ENCODE measurements at places on chromosomes 2 and 18.

GRCh38 chr2:158665536-158666302 is 129.4 kb upstream of the DAPL1 start:
- no peak for DNase-seq

GRCh38 chr18:45197526-45197970 is 417.7 kb upstream of the SLC14A2 start:
- DNase-seq, result no peak

- no peak for DNase-seq
These were observed 38.2 kb downstream of the KCMF1 start for GRCh38 chr2:85009019-85009618.

DNA sequence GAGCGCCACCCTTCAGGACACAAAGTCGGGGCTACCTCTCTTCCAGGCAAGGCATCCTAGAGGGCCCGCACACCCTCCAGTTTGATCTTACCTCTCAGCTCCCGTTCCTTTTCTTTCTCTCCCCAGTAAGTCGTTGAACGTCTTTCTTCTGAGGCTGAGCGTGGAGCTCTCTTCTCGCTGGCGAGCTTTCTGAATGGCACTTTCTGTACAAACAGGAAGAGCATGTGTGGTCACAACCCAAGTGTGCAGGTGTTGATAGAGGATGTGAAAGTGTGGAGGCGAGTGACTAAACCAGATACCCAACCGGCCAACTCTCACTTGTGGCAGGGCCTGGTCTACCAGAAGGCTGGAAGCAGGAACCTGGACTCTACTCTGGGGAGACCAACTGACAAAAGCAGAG is at the start of gene AFF3:
Gene AFF3, minus strand, starts transcription at position 198 of the 400 bp plus-strand sequence. CDS start 38,136 bp downstream, outside the sequence.
- no peak for DNase-seq

GRCh38 chr2:9844036-9844483 is 786 bp downstream of the TAF1B start:
- no peak for DNase-seq

DNA sequence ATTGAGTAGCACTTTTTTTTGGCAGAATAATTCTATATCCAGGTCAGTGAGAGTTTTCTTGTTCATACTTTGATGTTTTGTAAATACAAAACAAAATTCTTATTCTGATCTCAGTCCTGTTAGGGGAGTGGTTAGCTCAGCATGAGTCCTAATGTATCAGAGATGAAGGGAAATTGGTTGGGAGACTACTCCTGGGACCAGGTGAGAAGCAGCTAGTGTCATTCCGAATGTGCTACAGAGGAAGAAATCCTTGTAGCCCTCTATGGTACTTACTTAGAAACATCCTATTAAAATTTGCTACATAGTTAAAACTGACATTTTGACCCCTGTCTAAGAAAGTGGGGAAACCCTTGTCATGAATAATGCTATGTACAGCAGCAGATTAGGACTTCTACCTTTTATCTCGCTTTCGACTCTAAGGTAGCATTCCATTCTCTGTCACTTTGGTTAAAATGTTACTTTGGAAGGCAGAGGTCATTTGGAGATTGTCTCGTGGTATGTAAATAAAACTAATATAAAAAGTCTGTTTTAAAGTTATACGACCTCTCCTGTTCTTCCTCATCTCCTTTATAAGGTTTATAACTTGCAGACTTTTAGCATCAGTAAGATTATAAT is 65.8 kb downstream of the PARD3B start:
- no peak for DNase-seq

GRCh38 chr2:85720533-85720932 is 26.4 kb downstream of the GNLY start:
- no peak for DNase-seq

- DNase-seq, result no peak
These were observed 9.6 kb upstream of the B3GNT2 start for GRCh38 chr2:62186156-62186905.

DNA sequence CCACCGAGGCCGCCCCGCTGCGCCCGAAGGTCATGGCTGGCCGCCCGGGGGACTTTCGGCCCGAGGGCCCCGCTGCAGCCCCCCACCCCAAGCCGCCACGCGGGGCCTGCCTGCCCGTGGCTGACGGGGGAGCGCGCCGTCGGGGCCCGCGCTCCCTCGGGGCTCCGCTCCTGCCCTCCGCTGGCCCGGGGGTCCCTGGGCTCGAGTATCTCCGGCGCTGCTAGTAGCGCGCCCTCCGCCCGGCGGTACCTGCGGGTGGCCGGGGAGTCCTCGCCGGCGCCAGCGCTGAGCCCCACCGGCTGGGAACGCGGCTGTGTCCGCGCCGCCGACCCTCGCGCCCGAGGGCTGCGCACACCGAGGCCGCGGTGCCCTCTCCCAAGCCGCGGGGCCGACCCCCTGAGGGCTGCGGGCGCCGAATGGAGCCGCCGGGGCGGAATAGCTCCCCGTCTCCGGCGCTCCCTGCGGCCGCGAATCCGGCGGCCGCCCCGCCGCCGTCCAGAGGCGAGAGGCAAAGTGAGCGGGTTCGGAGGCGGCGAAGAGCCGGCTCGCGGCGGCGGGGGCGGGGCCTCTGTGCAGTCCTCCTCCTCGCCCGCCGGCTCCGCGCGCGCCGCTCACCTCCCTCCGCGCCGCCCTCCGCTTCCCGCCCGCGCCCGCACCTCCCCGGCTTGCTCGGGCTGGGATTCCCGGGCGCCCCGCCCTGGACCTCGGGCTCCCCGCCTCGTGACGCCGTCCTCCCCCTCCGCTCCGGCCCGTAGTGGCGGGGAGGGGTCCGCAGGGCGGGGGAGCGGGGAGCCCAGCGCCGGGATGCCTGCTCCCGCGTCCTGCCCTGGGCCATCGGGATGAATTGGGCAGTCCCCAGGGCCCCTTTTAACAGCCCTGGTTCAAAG is at the start of gene KCNG3:
Gene KCNG3, minus strand, starts transcription at position 515 of the 887 bp plus-strand sequence. Its CDS starts 481 bp downstream, at position 34.
- peak; percentile 77 for DNase-seq

DNA sequence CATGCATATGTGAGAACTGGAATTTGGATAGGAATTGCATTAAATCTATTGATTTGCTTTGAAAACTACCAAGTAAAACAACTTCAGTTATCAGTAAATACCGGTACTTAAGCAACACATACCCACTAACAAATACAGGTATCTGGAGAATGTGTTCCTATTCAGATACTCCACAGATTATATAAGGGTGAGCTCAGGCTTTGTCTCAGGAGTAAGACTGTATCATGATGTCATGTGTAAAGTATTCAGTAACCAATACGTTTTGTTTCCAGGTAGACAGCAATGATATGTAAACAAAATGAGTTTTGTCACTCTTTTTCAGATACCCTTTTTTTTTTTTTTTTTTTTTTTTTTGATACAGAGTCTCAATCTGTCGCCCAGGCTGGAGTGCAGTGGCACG is 74.8 kb downstream of the DSC3 start:
- no peak for DNase-seq

DNA sequence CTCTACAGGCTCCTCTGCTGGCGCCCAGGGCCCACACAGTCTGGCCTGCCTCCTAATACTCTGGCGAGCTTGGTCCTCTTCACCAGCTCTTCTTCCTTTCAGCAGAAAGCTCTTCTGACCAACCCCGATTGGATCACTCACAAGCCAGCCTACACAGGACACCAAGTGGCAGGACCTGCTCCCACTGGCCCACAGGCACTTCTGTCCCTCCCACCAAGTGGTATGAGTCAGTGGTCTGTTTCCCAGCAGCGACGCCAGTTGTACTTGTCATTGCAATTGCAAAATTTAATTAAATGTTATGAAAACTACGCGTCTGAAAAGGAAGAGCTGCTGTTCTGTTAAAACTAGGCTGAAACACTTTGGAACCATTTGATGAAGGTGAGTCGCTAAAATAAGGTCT is 46.7 kb downstream of the NDUFA10 start:
- DNase-seq, result no peak

DNA sequence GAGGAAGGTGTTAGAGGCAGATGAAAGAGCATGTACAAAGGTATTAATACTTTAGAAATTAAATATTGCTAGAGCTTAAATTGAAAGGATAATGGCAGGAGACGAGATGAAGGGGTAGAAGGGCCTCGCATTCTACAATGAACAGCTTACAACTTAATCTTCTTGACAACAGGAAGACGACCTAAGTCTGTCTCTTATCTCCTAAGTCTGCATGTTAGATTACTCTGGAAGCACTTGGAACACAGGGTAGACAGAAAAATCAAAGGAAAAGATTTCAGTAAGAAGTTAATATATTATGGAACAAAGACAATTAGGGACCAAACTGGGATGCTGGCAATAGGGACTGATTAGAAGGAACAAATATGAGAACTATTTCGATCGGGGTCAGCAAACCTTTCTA is 34.9 kb downstream of the SMC6 start:
- DNase-seq, result no peak

- DNase-seq, result no peak
These were observed 71.9 kb downstream of the RNF152 start for GRCh38 chr18:61820882-61821281.

DNA sequence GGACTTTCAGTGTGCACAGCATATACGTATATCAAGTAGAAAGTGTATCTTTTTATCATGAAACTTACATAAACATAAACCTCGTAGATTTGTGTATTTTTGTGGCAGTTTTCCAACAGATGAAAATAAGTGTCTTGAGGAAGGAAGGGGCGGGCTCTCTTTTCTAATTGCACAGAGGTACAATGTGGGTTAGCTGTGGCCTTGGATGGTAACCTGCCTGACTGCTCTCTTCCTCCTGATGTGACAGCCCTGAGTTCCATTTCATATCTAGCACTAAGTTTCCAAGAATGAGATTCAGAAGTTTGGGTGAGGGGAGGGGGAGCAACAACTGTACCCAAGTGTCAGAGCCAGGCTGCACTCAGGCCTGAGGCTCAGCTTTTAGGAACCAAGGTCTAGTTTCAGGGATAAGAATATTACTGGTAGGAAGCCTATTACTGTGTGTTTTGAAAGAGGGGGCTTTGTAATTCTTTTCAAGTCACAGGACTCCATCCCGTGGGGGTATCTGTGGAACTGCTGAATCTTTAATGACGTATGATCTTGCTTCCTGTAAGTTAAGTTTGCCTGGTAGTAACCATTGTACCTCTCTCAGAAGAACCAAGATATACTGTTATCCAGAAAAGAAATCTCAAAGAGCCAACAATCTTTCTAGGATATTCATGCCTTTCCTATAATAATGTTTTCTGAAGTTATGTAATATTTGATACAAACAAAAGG is 483.7 kb downstream of the PTPRM start:
- no peak for DNase-seq

DNA sequence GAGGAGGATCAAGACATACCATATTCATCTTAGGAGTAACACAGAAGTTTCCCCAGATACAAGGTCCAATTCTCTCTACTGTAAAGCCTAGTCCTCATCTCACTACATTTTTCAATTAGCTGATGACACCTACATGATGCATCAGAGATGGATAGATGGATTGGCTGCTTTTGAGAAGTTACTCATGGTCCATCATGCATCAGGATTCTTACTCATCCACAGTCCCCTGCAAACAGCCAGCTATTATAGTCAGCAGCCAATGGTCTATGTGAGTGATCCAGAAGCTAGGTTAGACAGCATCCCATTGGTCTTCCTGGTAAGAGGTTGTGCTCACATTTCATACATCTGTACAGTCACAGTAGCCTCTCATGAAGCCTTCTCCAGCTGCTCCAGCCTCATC is 154.5 kb upstream of the NRP2 start:
- no peak for DNase-seq

- no peak for DNase-seq
These were observed 1.8 kb upstream of the HDAC4 start for GRCh38 chr2:239402666-239403065.

DNA sequence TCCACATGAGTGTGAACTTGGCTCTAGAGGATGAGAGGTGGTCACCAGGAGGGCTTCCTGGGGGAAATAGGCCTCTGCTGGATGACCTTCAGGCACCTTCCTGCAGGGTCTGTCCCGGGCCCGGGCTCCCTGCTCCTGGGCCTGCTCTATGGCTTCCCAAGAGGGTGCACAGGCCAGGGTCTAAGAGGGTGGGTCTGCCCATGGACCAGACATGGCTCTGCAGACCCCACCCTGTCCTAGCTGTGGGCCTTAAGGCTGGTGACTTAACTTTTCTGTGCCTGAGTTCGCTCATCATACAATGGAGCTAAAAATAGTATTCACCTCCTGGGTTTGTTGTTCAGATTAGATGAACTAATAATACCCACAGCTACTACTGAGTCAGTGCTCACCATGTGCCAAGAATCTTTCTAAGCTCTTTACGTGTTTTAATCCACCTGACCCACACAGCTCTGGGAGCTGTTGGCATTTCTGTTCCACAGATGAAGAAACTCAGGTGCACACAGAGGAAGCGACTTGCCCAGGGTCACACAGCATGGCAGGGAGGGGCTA is 14.4 kb downstream of the INHBB start:
- no peak for DNase-seq

- DNase-seq, result no peak
These were observed 8.5 kb upstream of the CCDC68 start for GRCh38 chr18:54967786-54968185.

GRCh38 chr2:157875641-157876065 is 477 bp downstream of the ACVR1 start:
- peak; percentile 56 for DNase-seq

DNA sequence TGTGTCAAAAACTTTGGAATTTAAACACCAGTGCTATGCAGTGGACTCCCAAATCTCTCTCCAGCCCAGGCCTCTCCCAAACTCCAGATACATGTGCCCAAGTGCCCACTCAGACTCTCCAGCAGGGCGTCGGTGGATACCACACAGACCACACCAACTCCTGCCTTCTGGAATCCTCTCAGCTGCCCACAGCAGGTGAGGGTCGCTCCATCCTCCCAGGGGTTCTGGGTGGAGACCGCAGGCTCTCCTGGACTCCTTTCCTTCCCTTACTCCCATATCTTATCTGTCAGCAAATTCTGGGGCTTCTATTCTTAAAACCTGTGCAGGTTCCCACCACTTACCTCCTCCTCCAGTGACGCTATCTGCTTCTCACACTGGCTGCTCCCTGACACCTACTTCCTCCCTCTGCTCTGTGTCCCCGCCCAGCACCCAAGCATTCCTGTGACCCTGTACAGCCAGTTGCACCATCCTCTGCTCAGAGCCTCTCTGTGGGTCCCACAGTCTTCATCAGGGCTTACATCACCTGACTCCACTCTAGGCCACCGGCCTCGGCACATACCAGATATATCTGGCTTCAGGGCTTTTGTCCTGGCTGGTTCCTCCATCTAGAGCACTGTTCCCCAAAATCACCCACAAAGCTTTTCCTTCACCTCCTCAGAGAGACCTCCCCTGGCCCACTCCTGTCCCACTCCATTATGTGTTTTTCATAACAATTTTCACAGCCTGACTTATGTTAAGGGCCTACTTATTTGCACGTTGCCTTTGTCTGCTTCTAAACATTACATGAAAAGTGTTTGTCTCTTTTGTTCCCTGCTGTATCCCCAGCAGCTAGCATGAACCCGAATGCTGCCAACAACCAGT is 2.6 kb upstream of the IMP4 start:
- no peak for DNase-seq

Data from adrenal gland (tissue), 19 donors.